ENCODE measurements at places on chromosomes 7 and 10.

GRCh38 chr10:63213489-63213888, 80.4 kb downstream of the NRBF2 start:
- DNase-seq = no peak

DNA sequence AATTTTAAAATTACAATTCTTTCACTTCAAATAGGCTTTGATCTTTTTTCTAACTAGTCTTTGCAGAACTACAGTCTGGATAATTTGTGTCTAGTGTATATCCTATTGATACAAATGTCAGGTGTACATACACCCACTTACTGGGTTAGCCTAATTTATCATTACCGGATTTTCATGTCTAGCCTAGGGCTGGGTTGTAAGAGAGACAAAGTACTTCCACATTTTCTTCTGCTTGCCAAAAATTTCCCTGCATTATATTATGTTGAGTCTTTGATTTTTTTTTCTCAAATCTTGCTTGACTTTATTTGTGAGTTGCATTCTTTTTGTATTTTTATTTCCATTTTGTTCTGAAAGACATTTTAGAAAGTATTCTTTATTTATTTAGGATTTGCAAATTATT, 284.8 kb upstream of the FZD8 start:
- no peak for DNase-seq

- no peak for DNase-seq
Observed at GRCh38 chr10:74898201-74898976, 72.0 kb downstream of the KAT6B start.

DNA sequence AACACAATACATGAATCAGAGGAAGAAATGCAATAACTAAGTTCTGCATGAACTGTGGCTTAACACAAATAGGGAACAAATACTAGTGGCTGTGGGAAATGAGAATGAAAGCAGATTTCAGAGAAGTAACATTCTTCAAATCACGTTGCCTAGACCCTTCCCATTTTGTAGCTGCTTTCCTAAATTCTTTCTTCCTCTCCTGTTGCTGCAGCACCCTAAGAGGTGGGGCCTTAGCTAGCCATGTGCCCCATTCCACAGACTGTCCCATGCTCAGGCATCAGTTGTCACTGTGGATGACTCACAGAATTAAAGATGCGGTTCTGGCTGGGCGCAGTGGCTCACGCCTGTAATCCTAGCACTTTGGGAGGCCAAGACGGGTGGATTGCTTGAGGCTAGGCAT, 704.7 kb upstream of the C7orf33 start:
- DNase-seq = no peak

DNA sequence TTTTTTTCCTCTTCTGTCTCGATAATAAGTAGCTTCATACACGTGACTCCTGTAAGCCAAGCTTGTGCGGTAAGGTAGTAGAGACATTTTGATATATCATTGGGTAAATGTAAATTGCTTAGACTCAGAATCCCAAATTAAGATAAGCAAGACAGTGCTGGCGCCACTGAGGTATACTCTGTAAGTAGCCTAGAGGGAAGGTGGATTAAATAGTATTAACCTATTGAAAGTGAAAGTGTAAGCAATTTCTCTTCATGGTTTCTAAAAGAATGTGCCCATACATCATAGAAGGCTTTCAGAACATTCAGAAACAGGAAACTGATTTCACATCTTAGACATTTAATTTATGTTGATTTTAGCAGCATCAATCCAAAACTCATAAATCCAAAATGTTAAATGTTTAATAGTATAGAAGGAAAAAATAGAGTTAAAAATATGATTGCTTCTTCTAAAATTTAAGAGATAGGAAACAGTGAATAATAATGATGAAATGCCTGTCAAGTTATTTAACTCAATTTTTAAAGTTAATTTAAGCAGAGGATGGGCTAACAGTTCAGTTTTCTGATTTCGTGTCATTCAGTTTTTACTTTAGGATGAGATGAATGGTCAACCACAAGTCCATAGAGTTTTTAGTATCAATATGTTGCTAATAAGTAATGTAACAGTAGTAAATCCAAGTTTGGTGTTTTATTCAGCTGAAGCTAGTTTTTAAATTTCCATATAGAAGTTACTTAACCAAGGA, 36.8 kb downstream of the LRRC72 start:
- no peak for DNase-seq

DNA sequence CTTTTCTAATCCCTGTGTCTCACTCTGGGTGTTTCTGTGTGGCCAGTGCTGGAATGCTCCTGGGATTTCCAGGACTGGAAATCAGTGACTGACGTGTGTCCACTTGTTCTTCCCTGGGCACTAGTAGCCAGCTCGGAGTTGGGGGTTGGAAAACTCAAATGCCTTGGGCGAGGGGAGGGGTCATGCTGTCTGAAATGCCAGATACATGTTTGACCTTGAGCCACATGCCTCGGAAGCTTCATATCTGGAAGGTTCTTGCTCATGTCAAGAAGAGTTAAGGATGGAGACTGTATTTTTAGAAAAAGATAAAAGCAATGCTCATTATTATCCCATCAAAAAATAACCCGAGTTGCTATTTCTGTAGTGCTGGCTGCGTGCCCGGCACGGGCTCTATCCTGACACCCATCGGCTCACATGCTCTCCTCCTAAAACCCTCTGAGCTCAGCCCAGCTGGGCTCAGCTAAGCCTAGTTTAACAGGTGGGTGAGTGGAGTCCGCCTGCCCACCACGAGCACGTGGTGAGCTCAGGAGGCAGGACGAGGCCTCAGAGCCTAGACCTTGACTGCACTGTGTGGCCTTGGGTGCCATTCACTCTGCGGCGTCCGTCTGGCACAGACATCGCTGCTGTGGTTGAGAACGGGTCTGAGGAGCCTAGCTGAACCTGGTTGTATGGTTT, 6.4 kb downstream of the DPYSL4 start:
- no peak for DNase-seq

DNA sequence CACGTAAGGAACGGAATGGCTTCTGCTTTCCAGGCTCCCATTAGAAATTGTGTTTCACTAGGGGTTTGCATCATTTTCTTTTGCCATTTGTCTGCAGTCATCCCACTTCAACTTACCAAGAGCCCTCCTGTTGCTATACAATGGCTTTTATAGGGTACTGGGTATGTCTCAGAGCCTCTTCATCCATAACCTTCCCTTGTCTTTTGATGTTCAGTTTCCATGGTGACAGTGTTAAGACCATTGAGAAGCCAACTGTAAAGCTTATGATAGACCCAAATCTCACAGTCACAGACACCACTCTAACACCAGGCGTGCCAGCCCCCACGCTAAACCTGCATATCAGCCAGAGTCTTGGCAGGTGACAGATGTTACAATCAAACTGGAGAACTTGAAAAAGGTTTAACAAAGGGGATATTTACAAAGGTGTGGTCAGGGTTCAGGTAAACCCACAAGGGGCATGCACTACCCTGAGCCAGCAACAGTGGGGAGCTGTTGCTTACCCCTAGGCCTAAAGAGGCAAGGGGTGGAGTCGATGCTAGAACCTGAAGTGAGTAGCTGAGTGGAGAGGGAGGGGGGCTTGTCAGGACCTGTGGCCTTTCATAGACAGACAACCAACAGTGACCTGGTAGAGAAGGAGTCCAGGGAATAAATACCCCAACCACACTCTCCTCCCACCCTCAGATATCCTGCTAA, 53.2 kb upstream of the ABLIM1 start:
- no peak for DNase-seq

GRCh38 chr10:124999433-125000365, 57.8 kb downstream of the ZRANB1 start:
- no peak for DNase-seq

GRCh38 chr10:18777258-18777657, 118.0 kb downstream of the ARL5B start:
- DNase-seq = no peak

GRCh38 chr7:96942112-96942511, 63.2 kb upstream of the DLX6 start:
- DNase-seq = no peak

- DNase-seq = no peak
Observed at GRCh38 chr10:72056113-72056512, 32.2 kb downstream of the SPOCK2 start.

- no peak for DNase-seq
Observed at GRCh38 chr10:13560597-13560996, 26.2 kb upstream of the PRPF18 start.

DNA sequence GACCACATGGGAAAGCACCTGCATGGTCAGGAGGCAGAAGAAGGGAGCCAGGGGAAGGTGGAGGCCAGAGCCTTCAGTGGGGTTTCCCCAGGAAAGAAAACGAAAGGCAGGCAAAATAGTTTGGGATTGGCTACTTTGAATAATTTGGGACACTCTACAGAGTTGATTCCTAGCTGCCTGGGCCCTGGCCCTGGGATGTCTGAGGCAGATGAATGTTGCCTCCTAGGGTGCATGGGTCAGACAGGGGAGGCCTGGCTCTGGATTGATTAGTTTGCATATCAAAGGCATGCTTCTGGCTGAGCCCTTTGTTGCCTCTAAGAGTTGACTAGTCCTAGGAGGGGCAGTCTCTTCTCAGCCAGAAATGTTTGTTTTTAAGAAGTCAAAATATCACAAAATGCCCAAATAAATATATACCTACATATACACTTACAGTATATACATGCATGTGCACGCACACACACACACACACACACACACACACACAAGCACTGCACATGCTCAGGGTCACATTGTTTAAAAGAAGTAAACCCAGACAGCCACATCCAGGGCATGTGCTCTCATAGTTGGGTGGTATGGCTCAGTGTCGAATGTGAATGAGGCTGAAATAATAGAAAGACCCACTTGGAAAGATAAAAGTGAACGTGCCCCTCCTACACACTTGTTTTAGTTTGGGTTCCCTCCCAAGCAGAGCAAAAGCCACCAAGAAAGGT, 184.2 kb downstream of the GPAM start:
- no peak for DNase-seq

- no peak for DNase-seq
Observed at GRCh38 chr7:138405496-138405895, 54.6 kb upstream of the TRIM24 start.

DNA sequence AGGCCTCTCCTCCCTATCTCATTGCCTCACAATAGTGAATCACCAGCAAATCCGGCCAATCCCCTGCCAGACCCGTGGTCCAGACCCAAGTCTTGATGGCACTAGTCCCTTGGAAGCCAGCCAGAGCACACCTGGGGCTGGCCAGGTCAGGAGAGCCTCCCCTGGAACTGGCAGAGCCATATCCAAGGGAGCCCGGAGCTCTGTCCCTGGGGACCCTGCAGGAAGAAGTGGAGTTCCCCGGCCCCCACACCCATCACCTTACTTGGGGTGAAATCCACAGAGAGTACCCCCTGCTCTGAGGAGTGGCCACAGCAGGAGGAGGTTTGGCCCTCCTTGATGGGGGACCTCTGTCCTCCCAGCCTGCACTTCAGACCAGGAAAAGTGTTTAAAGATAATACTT, 122.5 kb downstream of the HECW1 start:
- DNase-seq = no peak

DNA sequence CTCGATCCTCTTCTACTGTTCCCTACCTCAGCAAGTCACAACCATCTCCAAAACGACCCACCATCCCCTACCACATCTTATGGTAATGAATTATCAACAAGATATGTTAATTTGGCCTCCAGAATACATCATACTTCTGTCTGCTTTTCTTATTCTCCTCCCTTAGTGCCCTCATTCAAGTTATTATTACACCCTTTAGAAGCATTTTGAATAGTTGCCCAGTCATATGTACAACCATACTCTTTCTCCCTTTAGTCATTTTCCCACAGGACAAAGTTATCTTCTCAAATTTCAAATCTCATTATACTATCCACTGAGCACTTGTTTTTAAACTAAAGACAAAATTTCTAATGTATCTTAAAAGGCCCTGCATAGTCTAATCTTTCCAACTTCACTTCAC, 71.0 kb downstream of the GNAT3 start:
- no peak for DNase-seq

DNA sequence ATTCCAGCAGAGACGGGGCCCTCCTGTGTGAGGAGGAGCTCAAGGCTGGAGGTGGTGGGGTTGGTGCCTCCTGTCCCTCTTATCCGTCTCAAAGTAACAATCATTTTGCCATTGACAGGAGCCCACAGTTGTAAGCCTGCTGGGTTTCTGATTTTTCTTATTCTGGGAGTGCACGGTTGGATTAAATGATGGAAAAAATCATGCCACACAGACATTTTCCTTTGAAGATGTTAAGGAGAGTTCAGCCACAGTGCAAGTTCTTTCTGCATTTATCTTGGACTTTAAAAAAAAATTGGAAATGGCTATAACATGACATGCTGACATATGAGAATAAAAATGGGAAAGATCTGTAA, 8.4 kb upstream of the LYZL1 start:
- DNase-seq = no peak

- DNase-seq = no peak
Observed at GRCh38 chr7:16129431-16130110, 291.8 kb downstream of the CRPPA start.

DNA sequence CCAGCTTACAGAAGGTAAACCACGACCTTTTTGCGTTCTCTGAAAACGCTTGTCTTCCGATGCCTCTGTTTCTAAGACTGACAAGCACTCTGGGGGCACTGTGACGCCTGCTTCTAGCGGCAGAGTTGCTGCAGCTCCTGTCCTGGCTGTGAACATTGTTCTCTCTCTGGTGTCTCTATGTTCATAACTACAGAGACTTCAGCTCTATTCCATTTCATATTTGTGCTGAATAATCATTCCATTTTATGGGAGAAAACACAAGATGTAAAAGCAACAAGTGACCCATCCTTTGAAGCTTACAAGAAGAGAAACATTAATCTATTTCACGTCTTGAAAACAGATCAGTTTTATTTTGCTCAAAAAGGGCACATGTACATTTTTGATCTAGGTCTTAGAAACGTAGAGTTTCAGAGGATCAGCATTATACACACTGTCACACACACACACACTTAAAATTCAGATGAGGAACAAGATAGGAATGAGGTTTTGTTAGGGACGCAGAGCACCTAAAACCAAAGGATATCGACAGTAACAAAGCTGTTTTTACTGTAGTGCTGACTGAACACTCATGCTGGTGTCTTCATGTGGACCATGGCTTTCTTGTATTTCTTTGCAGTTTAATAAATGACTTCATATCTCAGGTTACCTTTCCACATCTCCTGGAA, 3.0 kb downstream of the IKZF1 start:
- DNase-seq = no peak

GRCh38 chr7:145497911-145498525, 618.6 kb upstream of the CNTNAP2 start:
- DNase-seq = no peak

DNA sequence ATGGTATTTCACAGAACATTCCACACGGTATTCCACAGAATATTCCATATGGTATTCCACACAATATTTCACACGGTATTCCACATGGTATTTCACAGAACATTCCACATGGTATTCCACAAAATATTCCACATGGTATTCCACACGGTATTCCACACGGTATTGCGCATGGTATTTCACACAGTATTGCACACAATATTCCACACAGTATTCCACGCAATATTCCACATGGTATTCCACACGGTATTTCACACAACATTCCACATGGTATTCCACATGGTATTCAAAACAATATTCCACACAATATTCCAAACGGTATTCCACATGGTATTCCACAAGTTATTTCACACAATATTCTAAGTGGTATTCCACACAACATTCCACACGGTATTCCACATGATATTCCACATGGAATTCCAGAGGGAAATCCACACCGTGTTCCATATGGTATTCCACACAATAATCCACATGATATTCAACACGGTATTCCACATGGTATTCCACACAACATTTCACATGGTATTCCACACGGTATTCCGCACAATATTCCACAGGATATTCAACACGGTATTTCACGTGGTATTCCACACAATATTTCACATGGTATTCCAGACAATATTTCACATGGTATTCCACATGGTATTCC, 136.7 kb upstream of the CHST15 start:
- no peak for DNase-seq

- no peak for DNase-seq
Observed at GRCh38 chr10:31134311-31134952, 102.8 kb upstream of the ZNF438 start.

GRCh38 chr10:113222207-113222606, 272.2 kb downstream of the TCF7L2 start:
- no peak for DNase-seq

All from stimulated activated CD8-positive, alpha-beta memory T cell treated with anti-CD3 and anti-CD28 coated beads, Interleukin-15, amount 100 ng/mL, for 48 hours (primary cell).